ENCODE measurements at places on chromosomes 11 and 22. TPM values are rescaled to one million over a fixed set of nuclear protein-coding genes. Genes with fewer than 3 reads are reported as not detected.

- DNase-seq = no peak
Measured at GRCh38 chr22:22745225-22746060, 101.0 kb downstream of the GGTLC2 start.

- no peak for DNase-seq
Measured at GRCh38 chr11:83456075-83456474, 169.9 kb upstream of the CCDC90B start.

GRCh38 chr11:121300972-121301699, 8.6 kb downstream of the SC5D start:
- DNase-seq = no peak

GRCh38 chr22:43001271-43002201, 13.4 kb downstream of the PACSIN2 start:
- no peak for DNase-seq

- DNase-seq = no peak
Measured at GRCh38 chr11:130771708-130772107, 144.6 kb downstream of the SNX19 start.

Gene BRSK2
- 35.9 TPM for total RNA-seq
